ENCODE measurements at places on chromosomes 13 and 19.

DNA sequence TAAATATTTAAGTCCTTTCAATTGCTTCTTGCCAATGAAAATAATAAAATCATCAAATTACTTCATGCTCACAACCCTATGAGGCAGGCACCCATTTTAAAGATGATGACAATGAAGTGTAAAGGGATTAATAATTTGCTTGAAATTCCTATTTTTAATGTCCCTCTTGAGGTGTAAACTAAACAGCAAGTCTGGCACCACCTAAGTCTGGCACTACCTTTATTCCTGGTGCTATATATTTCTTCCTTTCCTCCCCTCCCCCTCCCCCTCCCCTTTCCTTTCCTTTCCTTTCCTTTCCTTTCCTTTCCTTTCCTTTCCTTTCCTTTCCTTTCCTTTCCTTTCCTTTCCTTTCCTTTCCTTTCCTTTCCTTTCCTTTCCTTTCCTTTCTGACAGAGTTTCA is 42.2 kb downstream of the FLT1 start:
- no peak for DNase-seq

GRCh38 chr19:49953416-49953815 is 7.6 kb downstream of the SIGLEC11 start:
- no peak for DNase-seq

GRCh38 chr13:110559429-110559943 is 2.0 kb downstream of the RAB20 start:
- no peak for DNase-seq

DNA sequence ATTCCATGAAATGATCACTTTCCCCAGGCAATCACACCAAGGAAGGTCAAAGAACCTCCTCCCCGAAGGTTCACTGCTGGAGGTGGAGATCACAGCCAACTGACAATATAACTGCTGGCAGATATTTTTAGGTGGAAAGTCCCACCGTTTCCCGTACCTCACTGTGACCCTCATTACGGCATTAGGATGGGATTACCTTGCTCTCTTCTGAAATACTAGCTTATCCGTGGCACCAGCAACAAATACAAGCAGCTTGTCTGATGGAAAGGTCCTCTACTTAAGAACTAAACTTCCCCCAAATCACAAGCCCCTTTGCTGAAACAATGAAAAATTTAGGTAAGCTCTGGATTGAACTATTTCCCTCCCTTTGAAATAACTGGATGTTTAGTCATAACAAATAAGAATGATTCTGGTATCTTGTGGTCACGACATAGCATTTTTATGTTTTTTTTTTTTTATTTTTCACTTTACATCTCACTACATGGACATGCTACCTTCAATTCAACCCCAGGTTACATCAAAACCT is 178.9 kb downstream of the COL4A1 start:
- no peak for DNase-seq

DNA sequence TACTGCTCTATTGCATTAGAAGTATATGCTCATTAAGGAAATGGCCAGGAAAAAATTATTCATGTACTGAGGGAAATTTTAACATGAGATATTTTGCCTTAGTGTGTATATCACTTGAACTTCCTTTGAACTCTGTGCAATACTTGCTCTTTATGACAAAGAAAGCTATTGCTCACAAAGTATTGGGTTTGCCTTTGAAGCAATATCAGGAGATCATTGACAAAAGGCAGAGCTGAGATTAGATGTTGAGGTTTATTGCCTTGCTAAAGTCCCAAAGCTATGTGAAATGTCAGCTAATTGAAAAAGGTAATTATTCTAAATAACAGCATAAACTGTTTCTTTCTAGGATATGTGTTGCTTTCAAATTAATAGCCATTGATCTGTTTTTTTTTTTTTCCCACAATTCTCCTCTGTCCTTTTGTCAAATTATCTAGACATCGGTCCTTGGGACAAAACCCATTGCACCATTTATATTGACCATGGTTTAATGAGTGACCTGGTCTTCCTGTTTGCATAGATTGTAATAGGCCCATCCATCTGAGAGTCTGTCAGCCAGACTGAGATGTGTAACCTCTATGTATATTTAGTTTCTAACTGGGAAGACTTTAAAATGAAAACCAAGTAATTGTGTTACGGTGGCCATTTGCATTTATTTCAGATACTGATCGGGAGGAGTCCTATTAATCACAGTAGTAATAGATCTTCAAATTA is 752.7 kb upstream of the GPC6 start:
- DNase-seq: no peak
